ENCODE measurements at places on chromosomes 6 and 20. TPM values are rescaled to one million over a fixed set of nuclear protein-coding genes. Genes with fewer than 3 reads are reported as not detected.

Gene ADGB
- total RNA-seq: not detected

GRCh38 chr6:73858376-73858775 lies 162.4 kb downstream of the CD109 start:
- no peak overlapping the region for H3K4me3 ChIP-seq
- H3K27ac ChIP-seq: no peak overlapping the region
- no peak for DNase-seq
- H3K4me1 ChIP-seq: no peaks in the 10 kb centered on the region
- no peaks in the 10 kb centered on the region for H3K36me3 ChIP-seq

- H3K36me3 ChIP-seq: no peaks in the 10 kb centered on the region
These were observed 198.2 kb upstream of the PDE10A start for GRCh38 chr6:165861226-165861625.

- H3K27ac ChIP-seq: peak overlapping the region; percentile 96
- H3K36me3 ChIP-seq: peaks cover 5% of the 10 kb centered on the region
- H3K4me1 ChIP-seq: peaks cover 99% of the 10 kb centered on the region
- H3K4me3 ChIP-seq: no peak overlapping the region
These were observed 7.1 kb downstream of the RBM38 start for GRCh38 chr20:57398231-57398821.

DNA sequence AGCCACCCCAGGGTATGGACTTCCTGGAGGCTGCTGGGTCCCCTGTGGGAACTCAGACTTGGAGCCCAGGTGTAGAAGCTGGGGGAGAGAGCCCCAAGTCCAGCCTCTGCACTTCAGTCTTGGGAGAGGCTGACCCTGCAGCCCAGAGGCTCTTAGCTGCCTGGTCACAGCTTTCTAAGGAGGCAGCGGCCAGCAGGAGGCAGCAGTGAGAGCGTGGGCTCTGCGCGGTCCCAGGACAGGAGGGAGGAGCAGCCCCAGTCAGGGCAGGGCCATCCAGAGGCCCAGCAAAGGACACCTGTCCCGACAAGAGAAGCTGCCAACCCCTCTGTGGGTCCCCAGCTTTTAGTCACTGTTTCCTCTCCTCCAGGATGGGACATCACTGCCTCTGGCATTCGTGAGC lies 9.4 kb downstream of the TREML2 start:
- H3K4me3 ChIP-seq: no peak overlapping the region
- no peaks in the 10 kb centered on the region for H3K27me3 ChIP-seq
- peaks cover 5% of the 10 kb centered on the region for H3K36me3 ChIP-seq
- peak overlapping the region; percentile 18 for H3K27ac ChIP-seq
- peak; percentile 46 for DNase-seq

DNA sequence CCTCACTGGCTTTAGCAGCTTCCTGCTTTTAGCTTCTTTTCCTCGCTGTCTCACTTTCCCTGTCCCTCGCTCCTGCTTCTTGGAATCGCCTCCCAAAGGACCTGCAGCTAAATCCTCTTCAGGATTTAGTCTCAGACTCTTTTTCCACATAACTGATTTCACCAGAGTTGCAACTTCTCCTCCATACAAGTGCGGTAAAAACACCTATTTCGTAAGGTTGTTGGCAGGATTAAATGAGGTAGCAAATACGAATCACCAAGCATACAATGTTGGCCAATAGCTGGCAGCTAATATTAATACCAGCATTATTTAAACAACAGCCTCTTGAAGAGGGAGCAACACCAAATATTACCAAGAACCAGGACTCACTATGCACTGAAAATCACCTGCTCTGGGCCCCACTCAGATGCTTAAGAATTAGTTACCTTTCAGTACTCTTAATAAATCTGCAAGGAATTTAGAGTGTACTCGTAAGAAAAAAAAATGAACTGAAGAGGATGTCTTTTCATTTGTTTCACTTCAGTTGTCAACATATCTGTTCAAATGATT lies 123.0 kb downstream of the DTNBP1 start:
- H3K36me3 ChIP-seq: no peaks in the 10 kb centered on the region
- DNase-seq: no peak
- H3K27ac ChIP-seq: no peak overlapping the region
- no peak overlapping the region for H3K4me3 ChIP-seq
- H3K4me1 ChIP-seq: peaks cover 6% of the 10 kb centered on the region
- no peaks in the 10 kb centered on the region for H3K27me3 ChIP-seq

DNA sequence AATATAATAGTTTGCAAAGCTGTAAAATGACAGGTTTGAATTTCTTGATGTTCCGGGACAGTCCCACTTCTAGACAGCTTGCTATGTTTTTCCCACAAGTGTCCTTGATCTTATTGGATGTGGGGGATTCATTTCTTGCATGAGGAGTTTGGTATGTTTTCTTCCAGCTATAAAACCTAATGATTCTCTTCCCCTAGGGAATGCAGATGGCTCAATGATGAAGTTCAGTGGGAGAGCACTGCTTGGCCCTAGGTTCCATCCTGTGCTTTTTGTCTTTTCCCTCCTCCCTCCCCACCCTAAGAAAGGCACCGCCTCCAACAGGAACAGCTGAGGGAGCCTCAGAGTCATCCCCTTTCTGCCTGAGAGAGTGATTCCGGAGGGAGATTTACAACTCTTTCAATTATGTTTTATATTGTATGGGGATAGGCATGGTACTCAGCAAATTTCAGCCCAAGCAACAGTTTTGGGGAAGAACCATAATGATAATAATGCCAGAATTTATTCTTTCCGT lies 149.2 kb downstream of the PHACTR1 start:
- no peak for DNase-seq
- no peaks in the 10 kb centered on the region for H3K36me3 ChIP-seq
- no peak overlapping the region for H3K27ac ChIP-seq
- H3K4me3 ChIP-seq: no peak overlapping the region
- no peaks in the 10 kb centered on the region for H3K27me3 ChIP-seq
- no peaks in the 10 kb centered on the region for H3K4me1 ChIP-seq

Gene PI16
- total RNA-seq: 1.1 TPM

GRCh38 chr6:29726001-29726400 lies 2.8 kb downstream of the HLA-F start:
- peak overlapping the region; percentile 50 for H3K27ac ChIP-seq
- peaks cover 43% of the 10 kb centered on the region for H3K4me1 ChIP-seq
- no peak for DNase-seq
- no peaks in the 10 kb centered on the region for H3K36me3 ChIP-seq

Gene SCRT2
- total RNA-seq: not detected

Gene PROCR
- 0.57 TPM for total RNA-seq
